ENCODE measurements at places on chromosomes 2 and 18.

DNA sequence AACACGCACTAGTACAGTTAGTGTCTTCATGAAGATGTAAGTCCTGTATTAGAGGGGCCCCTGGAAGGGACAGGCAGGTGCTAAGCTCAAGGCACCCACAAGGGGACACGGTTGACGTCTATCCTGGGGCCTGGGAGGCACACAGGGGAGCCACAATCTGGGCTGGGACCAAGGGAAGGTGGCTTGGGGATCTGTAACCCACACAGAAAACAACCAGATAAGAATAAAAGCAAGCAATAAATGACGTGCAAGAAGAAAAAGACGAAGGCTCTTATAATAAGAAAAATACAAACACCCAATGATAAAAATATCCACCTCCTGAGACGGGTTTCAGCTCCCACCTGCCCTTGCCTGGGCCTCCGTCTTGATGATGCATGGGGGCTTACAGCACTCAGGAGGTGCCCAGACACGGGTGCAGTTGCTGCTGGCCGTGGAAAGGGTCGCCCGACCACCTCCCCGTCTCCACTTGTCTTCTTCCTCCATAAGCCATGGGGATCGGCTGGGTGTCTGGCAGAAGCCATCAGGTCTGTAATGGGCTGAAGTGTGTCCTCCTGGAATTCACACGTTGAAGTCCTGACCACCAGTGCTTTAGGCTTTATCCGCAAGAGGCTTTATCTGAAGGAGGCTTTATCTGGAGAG, 73.9 kb downstream of the TWIST2 start:
- DNase-seq: no peak

DNA sequence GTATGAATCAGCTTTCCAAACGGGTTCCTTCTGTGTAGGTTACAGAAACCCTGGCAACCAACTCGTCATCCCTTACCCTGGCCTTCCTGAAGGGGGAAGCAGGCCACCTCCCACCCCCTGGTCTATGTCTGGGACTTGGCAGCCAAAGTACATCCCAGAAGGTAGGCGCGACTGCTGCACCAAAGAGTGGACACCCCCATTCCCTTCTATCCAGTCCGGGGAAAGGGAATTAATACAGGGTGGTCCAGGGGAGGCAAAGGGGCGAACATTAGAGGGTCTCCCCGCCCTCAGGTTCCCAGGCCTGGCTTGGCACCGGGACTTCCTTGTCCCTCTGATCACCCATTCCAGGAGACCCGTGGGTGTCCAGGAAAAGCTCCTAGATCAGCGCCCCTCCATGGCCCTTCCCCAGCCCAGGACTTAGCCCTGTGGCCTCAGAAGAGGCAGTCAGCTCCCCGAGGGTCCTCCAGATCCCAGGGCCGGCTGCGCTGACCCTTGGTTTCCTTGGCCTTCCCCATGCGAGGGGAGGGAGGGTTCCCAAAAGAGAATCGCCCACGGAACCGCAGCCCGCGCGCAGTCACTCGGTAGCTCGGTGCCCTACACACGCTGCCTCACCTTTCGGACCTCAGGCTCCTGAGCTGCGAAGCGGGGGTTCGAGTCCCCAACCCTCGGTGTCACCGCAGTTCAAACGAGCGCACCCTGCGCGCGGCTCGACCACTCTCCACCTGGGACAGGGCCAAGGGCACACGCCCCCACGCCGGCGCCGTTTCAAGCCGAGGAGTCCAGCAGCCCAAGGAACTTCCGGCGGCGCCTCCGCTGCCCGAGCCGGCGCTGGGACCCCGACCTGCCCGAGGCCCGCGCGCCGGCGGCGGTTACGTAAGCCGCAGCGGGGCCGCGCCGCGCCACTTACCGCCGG, at the start of gene PER2:
Gene PER2 (minus strand): TSS at position 874 of the 913 bp plus-strand sequence. CDS start 10,674 bp downstream, outside the sequence.
- DNase-seq: peak; percentile 55

- no peak for DNase-seq
Observed at GRCh38 chr2:203209538-203209937, 29.3 kb upstream of the CYP20A1 start.

DNA sequence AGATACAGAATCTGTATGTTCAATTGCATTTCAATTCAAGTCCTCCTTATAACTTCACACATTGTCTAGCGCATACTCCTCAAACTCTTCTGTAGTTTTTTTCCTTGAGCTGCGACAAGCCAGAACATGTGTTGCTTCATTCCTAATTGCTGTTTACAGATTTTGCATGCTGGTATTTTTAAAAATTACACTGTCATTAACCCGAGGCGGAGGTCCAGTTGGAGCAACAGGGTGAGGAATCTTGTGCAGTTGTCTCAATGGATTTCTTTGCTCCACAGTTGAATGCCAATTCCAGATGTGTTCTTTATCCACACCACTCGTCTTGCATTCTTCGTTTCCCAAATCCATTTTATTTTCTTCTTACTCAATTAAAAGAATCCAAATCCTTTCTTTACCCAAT, 16.4 kb upstream of the SERPINB13 start:
- DNase-seq: no peak

GRCh38 chr18:75037689-75037955, 171.3 kb downstream of the PTGR3 start:
- no peak for DNase-seq

- no peak for DNase-seq
Observed at GRCh38 chr2:16055848-16056580, 115.7 kb downstream of the MYCN start.

GRCh38 chr2:167198009-167198408, 309.7 kb downstream of the XIRP2 start:
- no peak for DNase-seq

DNA sequence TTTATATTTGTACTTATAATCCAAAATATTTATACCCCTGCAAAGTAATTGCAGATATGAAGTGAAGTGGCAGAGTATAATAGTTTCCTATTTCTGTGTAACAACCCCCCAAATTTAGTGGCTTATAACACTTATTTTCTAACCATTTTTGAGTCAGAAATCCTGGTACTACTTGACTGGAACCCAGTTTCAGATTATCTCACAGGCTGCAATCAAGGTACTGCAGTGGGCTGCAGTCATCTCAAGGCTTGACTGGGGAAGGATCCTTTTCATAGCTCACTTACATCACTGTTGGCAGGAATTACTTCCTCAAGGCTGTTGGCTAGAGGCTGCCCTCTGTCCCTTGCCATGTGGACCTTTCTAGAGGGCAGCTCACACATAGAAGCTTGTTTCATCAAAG, 558.2 kb upstream of the PKDCC start:
- no peak for DNase-seq

DNA sequence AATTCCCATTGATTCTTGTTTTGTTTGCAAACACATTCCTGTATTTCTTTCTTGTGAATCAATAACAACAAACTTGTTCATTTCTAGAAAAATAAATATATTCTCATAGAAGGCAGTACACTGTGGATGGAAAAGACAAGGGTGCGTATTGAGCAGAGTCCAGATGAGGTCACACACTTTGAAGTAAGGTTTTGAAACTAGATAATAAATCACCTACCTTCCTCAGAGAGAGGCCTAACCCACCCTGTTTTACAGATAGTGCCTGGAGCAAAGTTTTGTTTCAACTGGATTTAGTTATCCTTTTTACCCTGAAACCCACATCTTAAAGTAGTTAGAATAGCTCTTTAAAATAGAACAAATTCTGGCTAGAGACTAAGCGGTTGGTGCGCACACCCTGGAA, 137.1 kb upstream of the PIEZO2 start:
- no peak for DNase-seq

DNA sequence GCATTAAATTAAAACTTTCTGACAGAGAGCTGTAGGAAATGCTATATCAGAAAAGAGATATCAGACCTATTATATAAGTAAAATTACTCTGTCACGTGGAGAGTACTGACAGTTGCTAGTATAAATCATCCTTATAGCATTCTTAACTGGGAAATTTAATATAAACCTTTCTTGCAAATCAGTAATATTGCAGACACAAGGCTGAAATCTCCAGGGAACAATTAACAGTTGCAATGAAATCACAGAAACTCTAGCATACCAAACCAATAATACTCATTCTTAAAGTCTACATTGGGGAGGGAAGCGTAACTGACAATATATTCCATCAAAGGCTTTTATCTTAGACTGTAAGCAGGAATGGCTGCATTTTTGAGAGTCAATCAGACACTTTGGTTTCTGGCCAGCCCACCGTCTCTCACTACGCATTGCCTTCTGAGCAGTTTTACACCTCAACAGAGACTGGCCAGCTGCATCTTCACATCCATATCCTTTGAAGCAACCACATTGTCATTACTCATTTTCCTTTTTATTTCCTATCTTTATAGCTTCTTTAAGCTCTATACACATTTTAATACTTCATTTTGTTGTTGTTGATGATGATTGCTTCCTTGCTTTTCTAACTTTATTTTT, 536.0 kb upstream of the CDH2 start:
- DNase-seq: no peak

DNA sequence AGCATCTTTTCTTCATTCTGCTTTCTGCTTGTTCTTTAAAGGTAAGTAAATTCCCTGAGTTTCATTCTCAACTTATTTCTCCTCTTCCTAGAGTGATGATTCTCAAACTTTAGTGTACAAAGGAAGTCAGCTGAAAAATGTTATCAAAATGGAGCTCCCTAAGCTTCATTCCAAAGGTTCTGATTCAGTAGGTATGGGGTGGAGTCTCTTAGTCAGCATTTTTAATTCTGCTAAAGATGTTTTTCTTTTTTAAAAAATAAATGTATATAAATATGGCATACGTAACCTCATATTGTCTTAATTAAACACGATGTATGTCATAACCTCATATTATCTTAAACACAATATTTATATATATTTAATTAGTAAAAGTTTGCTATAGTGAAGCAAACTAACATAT, 3.1 kb upstream of the CSRNP3 start:
- DNase-seq: no peak

- no peak for DNase-seq
Observed at GRCh38 chr2:106990297-106990696, 104.3 kb upstream of the ST6GAL2 start.

DNA sequence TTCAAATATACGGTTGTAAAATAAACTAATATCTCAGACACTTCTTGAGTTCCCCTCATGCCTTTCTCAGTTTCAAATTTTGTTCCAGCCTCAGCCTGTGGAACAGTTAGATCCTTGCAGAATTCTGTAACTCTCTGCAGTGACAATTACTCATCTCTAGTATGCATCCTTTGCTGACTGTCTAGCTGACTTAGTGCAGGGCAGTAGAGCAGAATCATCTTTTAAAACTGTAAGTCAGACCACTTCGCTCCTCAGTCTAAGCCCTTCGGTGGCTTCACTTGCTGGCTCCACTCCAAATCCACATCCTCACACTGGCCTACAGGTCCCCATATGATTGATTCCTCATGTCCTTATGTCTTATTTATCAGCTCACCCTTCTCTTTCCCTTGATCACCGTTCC, 164.1 kb upstream of the ZSWIM2 start:
- DNase-seq: no peak

GRCh38 chr2:147182260-147182659, 662.6 kb upstream of the ACVR2A start:
- peak; percentile 22 for DNase-seq

- peak; percentile 57 for DNase-seq
Observed at GRCh38 chr2:173355866-173356508, 1.3 kb downstream of the CDCA7 start.

GRCh38 chr18:38406607-38407006, 841.0 kb upstream of the CELF4 start:
- no peak for DNase-seq

- DNase-seq: no peak
Observed at GRCh38 chr18:49123431-49123830, 172.7 kb upstream of the SMAD7 start.

GRCh38 chr2:62464221-62465007, 41.6 kb downstream of the TMEM17 start:
- DNase-seq: no peak

DNA sequence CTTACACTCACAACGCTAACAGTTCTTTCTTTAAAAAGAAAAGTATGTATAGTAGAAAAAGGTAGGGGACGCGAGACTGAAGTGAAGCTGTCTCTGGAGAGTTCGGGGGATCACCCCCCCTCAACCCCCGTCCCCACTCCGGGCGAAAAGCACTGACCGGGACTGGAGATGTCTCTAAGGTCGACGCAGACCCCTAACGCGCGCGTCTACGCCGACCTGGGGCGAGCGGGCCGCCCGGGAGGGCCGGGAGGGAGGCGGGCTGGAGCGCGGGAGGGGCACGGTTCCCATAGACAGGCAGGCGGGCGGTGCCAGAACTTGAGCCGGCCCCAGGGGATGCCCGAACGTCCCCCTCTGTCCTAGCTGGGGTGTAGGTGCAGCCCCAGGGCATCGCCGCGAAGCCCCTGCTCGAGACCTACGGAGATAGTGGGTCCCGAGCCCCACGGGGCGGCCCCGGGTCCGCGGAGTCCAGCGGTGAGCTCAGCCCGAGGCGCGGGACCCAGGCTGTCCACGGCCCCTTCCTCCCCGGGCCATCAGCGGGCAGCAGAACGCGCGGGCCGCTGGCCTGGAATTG, 82.2 kb downstream of the CHRNA1 start:
- DNase-seq: peak; percentile 56

DNA sequence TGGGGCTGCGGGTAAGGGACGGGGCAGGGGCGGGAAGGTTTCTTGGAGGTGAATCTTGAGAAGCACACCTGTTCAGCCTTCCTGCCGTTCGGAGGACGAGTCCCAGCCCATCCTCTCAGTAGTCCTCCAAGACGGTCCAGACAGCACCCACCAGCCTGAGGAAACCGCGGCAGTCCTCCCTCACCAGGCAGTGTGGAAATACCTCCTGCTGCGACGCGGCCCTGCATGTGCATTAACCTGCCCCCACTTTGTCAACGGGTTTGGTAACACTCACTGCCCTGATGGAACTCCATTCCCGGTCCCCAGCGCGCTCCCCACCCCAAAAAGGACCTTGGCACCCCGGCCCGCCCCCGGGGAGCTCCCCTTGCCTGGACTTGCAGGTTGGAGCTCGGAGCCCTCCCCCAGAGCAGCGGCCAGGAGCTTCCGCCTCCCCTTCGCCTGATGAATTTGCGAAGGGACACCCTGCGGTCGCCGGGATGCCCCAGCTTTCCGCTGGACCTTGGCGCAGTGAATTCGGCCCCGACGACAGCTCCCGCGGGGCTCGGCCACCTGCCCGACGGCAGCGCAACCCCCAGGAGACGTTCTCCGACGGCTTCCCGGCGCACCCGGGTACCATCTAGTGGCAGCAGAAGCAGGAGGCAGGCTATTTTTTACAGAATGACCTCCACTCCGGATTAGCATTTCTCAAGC, 31.5 kb downstream of the ACVR1C start:
- peak; percentile 68 for DNase-seq

DNA sequence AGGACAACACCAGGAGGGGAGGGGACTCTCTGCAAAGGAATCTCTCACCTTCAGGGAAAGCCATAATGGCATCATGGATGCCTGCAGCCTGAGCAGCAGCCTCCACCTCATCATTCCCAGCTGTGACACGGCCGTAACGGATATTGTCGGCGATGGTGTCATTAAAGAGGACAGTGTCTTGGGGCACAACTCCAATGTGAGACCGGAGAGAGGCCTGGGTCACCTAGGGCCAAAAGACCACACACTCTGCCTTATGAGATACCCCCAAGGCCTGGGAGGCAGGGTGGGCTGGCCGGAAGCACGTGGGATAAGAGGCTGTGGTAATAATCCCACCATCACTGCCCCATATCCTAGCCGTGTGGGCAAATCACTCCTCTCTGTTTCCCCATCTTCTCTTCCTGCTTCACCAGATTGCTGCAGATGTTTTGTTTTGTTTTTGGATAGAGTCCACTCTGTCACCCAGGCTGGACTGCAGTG, 4.3 kb downstream of the ZFAND2B start:
- no peak for DNase-seq

GRCh38 chr18:35457140-35457704, 40.5 kb downstream of the INO80C start:
- no peak for DNase-seq

Measured in stimulated activated naive CD8-positive, alpha-beta T cell treated with anti-CD3 and anti-CD28 coated beads, Interleukin-15, Interleukin-2, amounts not matched to agents 100 U/mL and 50 U/mL, for 24 hours (primary cell).